ENCODE measurements at places on chromosomes 13 and 19.

DNA sequence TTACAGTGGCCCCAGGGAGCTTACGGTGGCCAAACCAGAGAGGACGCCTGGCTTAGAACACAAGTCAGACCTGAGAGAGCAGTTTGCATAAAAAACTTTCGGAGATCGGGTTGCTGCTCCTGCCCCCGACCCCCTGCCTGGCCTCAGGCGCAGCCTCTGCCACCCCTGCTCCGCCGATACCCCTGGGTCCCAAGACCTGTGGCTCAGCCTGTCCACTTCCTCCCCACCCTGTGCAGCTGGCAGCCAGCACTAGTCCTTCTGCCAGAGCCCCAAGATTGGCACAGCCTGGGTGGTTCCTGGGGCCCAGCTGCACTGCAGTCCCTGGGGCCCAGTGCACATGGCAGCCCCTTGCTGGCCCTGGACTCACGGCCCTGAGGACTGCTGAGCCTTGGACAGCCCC, 56.2 kb upstream of the SOX1 start:
- no peak for DNase-seq

- no peak for DNase-seq
Measured at GRCh38 chr19:35153701-35154524, 622 bp upstream of the FXYD5 start.

DNA sequence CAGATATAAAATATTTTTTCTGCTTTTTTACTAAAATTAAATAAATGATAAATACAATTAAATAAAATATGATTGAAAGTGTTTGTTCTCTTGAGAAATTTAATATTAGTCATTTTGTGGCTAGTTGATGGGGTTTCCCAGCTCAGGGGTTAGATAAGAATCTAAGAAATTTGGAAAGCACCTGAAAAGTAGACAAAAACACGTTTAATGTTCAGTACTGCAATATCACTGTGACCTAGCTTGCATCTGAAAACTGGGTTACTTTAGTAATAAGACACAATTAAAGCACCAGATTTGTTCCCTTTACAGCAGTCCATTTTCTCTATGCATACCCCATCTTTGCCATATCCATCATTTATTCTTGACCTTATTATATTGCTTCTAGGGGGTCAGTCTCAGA, 1454.8 kb upstream of the SPRY2 start:
- no peak for DNase-seq

- no peak for DNase-seq
Measured at GRCh38 chr13:33845572-33846302, 27.8 kb downstream of the RFC3 start.

DNA sequence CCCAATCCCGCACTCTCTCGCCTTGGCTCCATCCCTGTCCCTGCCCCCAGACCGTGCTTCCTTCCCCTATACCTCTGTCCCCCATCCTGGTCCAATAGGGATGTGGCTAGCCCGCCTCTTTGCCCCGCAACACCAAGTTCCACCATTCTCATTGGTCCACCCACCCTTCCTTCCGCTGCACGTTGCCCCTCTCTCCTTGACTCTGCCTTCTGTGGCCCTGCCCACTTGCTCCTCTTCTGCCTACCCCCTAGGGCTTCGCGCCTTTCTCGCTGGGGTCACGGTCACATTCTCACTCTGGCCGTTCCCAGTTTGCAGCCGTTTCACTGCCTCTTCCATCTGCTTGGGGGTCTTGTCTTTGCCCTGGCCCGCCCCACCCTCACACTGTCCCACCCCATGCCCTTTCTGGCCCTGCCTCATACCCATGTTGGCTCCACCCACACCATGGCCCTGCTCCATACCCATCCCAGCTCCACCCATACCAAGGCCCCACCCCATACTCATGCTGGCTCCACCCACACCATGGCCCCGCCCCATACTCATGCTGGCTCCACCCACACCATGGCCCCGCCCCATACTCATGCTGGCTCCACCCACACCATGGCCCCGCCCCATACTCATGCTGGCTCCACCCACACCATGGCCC, 4.5 kb upstream of the ARHGAP45 start:
- no peak for DNase-seq

DNA sequence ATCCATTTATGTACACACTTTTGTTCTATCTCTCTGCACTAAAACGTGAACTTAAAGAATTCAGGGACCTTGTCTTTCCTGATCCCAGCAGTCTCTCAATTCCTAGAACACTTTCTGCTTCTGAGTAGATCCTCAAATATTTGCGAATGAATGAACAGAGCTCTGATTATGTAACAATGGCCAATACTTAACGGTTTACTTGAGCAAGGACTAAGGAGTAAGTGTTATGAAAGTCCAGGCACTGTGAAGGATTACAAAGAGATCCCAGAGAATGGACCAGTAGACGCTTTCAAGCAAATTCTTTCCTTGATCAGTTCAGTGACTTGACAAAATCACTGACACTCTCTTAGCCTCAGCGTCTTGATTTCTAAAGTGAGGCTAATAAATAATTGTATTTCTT, 514.5 kb upstream of the KLHL1 start:
- no peak for DNase-seq

- no peak for DNase-seq
Measured at GRCh38 chr13:98279473-98280175, 102.6 kb upstream of the RNF113B start.

DNA sequence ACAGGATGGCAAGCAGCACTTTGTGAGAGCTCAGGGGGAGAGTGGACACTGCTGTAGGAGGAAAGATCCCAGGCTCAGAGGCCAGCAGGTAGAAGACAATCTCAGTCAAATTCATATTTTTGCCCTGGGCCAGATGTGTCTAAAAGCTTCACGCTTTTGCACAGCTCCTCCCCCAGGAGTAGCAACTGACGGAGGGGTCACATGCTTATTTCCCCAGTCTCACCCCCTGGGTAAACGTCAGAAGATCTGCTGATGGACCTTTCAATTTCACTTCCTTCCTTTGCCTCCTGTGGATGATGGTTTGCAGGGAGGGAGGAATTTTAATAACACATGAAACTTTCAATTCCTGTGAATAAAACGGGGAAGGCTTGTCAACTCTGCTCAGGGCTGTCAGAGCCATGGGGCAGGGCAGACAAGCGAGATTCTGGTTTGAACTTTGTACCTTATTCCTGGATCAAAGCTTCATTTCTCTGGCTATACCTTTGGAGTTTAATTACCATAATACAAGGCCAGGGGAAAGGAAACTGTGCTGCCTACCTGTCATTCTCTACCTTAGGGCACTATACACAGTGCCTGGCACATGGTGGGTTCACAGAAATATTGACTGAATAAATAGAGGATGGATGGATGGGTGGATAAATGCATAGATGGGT, 41.0 kb downstream of the POU4F1 start:
- no peak for DNase-seq

DNA sequence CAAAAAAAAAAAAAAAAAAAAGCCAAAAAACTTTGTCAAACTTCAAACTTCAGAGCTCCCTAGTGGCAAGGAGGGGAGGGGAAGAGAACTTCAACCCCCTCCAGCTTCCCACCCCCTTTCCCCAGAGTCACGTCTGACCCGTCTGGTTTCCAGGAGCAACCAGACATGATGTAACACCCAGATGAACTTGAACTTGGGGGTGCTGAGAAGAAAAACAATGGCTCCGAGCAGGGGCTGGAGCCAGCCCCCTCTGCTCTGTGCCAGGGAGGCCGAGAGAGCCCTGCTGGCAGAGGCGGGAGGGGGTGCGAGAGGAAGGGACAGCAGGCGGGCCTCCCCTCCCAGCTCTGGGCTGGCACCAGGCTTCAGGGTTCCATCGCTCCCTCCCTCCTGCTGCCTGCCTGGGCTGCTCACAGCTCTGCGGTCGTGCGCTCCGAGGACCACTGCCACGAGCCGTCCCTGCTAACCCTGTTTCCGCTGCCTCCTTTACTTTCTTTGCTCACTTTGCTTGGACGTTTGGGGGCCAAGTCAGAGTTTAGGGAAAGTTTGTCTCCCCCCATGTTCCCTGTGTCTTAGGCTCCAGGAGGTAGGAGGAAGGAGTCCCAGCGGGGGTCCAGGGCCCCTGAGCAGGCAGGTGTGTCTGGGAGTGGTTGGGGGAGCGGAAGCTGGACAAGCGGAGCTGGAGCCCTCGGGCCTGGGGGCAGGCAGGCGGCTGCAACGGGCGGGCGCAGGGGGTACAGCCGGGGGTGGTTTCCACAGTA, 11.1 kb downstream of the LYL1 start:
- no peak for DNase-seq

DNA sequence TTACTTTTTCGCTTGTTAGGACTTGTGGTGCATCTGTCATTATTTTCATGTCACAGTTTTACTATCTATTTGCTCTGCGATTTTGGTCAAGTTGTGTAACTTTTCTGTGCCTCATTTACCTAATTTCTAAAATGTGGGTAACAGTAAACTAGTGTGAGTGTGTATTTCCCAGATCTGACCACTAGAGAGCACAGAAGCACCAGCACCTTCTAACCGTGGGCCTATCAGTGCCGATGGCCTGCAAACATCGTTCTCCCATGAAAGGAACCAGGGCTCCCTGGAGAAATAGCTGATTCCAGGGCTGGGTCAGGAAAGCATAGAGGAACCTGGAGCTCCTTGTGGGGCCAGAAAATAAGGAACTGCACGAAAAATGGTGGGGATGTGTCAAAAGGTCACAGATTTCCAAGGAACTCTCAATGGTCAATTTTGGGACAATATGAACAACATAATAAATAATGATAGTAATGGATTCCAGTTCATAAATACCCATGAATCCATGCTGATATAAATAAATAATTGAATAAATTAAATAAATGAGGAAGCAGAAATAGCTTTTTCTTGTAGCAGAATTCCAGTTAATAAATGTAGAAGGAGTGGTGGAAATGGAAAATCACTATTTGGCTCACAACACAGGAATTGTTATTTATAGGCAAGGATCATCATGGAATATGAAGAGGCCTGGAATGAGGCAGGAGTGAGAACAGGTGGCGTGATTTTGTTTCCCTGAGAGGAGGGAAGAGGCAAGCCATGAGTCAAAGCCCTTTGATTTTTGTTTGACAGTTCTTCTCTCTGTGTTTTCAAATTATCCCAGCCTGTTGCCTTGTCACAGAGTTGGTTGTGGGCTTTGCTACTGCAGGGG, 31.1 kb downstream of the CEACAM8 start:
- DNase-seq, result peak; percentile 22

- DNase-seq, result no peak
Measured at GRCh38 chr19:41735071-41735600, 20.2 kb upstream of the CEACAM6 start.

GRCh38 chr19:18684642-18684993, 1.1 kb downstream of the CRTC1 start:
- no peak for DNase-seq

- DNase-seq, result no peak
Measured at GRCh38 chr13:39655041-39655568, 357 bp upstream of the COG6 start.

- no peak for DNase-seq
Measured at GRCh38 chr19:17564781-17565180, 9.3 kb downstream of the COLGALT1 start.

- DNase-seq, result no peak
Measured at GRCh38 chr13:110113284-110113764, 193.6 kb downstream of the COL4A1 start.

- no peak for DNase-seq
Measured at GRCh38 chr13:48828962-48829411, 146.7 kb upstream of the FNDC3A start.

DNA sequence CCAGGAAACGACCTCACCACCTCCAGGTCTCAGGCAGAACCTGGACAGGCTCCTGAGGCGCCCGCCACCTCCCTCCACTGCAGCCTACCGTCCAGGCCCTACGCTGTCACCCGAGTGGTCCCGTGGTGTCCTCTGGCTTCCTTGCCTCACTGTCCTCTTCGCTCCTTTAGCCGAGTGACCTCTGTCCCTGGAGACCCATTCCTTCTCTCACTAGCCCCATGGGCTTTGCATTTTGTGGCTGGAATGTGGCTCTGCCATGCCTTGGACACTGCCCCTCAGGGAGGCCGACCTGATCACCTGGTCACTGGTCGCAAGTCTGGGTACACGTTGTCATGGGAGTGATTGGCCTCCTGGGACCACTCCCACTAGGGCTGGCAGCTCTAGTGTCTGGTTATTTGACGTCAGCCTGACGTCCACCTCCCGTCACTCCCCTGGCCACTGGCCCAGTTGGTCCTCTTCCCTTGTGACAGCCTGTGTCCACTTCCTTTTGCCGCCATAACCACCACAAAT, 17.9 kb downstream of the SLC25A42 start:
- no peak for DNase-seq

DNA sequence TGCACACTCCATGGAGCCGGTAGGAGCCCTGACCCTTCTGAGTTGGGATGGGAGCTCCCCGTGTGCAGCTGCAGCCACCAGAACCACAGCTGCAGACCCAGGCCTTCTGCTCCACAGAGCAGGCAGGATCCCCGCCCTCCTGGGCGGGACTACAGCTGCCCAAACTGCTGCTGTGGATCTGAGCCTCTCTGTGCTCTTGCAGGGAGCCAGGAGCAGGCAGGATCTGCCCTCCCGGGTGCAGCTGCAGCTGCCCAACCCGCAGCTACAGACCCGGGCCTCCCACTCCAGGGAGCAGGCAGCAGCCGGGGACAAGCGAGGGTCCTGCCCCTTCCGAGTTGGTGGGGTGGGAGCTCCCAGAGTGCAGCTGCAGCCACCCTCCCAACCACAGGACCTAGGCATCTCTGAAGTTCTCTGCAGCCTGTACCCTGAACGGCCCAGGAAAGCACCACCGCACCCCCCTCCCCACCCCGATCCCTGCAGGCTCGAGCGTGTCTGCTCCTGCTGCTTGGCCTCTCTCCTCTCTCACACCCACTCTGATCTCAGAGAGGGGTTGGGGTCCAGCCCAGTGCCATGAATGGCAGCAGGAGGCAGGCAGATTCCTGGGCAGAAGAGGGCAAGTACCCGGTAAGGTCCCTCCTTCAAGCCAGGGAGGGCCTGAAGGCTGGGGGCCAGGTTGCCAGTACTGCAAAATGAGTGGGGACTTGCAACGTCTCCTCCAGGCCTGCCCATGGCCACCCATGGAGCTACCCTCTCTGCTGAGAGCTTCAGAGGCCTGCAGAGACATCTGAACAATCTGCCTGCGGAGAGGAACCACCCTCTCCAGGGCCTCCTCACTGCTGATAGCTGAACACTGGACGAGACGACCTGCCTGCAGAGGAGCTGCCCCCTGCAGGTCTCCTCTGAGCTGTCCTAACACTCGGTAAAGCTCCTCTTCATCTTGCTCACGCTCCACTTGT, 16.4 kb upstream of the EMP3 start:
- DNase-seq, result no peak

DNA sequence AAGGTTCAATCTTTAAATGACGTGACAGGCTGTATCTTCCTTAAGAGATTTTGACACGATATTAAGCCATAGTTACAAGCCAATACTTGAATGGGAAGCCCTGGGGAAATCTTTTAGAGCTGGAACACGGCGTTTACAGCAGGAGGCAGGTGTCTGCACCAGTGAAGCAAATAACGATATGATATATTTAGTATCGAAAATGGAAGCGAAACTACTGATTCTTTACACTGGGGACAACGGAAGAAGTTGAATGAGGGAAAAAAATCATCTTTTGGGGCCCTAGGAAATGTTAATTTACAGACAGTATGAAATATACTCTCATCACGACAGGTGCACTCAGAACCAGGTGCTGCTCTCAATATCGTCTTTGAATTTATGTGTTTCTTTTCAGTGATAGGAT, 793.9 kb upstream of the PCDH20 start:
- DNase-seq, result no peak

DNA sequence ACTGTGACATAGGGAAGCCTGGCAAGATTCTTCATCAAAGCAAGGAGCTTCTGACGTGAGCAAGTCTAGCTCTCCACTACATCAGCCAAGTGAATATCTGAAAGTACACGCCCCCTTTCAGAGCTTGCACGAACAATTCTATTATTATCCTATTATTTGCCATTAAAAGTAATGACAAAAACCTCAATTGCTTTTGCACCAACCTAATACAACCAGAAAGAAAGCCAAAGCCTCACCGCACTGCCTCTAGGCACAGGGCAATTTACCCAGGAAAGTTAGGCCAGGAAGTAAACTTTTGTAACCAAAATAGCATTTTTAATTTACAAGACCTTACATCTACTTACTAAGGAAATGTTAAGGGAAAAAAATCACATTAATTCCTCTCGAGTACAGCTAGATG, 41.2 kb downstream of the LATS2 start:
- no peak for DNase-seq
